Right ventricle myocardium inferior (tissue), 1 donor: ENCODE measurements at places on chromosomes 12 and 14.

GRCh38 chr14:22333422-22334274, 255.4 kb downstream of the DAD1 start:
- DNase-seq = no peak

DNA sequence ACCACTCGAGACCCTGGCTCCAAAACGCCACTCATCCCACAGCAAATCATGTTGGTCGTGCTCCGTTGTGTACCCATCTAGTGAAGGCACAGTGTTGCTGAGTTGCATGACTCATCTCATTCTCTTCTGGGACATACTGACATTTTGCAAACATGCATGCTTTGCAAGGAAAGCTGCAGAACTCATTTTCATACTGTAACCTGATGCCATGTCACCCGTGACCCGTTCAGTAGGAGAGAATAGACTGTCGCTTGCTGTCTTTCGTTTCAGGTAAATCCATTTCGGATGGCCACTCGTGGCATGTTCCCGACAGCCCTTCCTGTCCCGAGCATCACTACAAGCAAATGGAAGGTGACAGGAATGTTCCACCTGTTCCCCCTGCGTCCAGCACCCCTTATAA, 78.2 kb downstream of the ESR2 start:
- no peak for DNase-seq

DNA sequence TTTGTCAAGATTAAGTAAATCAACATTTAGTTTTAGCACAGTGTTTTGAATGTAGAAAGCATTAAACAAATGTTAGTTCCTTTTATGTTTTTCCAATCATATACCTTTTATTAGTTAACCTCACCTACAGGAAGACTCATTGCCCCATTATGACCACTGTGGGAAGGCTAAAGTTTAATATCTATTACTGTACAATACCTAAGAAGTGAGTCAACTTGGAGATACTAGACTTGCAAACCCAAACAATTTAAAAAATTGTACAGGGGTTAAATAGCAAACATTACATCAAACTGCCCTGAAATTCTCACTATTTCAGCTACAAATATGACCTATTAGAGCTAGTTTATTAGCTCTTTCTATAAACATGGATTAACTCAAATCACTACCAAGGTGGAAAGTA, 8.6 kb upstream of the G2E3 start:
- no peak for DNase-seq

DNA sequence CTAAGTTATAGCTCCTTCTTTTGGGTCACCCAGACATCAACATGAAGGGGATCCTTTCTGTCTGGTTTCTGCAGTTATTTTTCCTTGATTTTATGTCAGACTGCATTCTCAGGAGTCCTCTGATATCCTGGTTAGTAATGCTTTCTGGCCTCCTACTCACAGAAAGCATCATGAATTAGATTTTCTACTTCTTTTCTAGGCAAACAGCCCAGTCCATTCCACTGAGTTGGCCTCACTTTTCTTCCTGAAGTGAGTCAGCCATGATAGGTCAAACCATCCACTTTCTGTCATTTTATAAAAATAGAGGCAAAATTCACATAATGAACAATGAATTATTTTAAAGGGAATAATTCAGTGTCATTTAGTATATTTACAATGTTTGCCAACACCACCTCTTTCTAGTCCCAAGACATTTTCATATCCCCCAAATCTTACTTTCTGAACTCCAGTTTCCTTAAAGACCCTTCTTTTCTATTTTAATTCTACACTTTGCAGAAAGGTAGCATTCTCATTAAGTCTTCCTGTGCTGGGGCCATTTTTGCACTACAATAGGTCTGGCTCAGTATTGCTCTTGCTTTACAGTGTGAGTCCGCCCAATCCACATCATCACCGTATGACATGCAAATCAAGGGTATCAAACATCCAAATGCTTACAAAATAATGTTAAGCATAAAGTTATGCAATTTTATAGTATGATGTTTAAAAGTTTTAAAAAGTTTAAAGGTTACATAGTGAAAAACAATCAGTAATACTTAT, 95.1 kb downstream of the UNC79 start:
- no peak for DNase-seq

GRCh38 chr12:78164154-78164553, 333.5 kb downstream of the NAV3 start:
- DNase-seq = no peak

DNA sequence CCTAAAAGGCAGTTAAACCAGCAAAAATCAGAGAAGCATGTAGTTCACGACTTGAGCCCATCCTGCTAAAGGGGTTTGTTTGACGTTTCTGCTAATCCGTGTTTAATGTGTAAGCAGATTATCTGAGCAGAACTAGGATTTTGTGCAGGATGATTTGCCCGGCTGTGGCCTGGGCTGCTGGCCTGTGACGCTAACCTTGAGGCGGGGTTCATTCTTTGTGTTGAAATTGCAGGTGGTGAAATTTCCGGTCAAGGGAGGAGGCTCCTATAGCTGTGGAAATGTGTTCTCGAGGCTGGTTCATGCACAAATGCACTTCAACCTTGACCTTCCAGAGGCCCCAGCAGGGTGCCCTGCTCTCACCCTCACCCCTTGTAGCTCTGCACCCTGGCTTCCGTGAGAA, 63.7 kb downstream of the SLC24A4 start:
- DNase-seq = peak; percentile 77
